ENCODE measurements at places on chromosomes 3 and 15. TPM values are rescaled to one million over a fixed set of nuclear protein-coding genes. Genes with fewer than 3 reads are reported as not detected.

DNA sequence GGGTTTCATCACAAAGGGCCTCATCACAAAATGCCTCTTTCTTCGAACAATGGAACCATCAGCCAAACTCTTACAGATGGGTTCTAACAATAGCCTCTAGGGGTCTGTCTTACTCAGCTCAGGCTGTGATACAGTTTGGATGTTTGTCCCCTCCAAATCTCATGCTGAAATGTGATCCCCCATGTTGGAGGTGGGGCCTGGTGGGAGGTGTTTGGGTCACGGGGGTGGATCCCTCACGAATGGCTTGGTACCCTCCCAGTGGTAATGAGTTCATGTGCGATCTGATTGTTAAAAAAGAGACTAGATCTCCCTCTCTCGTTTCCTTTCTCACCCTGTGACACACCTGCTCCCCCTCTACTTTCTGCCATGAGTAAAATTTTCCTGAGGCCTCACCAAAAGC, 47.9 kb upstream of the LIPC start:
- DNase-seq, result no peak

DNA sequence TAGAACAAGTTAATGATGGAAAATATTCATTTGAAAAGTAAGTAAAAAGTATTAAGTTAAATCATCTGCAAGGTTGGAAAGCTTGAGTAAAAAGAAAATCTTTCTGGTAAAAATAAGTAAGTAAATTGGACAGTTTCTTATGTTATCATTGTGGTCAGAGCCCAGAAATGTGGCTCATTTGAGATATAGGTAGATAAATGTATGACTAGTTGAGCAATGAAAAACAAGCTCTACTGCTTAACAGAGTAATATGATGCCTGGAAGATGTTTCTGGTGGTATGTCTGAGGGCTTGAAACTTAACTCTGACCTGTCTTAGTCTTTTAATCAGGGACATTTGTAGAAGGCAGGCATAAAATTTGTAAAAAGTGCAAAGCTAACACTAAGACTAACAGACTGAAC, 444.0 kb downstream of the MFSD1 start:
- no peak for DNase-seq

DNA sequence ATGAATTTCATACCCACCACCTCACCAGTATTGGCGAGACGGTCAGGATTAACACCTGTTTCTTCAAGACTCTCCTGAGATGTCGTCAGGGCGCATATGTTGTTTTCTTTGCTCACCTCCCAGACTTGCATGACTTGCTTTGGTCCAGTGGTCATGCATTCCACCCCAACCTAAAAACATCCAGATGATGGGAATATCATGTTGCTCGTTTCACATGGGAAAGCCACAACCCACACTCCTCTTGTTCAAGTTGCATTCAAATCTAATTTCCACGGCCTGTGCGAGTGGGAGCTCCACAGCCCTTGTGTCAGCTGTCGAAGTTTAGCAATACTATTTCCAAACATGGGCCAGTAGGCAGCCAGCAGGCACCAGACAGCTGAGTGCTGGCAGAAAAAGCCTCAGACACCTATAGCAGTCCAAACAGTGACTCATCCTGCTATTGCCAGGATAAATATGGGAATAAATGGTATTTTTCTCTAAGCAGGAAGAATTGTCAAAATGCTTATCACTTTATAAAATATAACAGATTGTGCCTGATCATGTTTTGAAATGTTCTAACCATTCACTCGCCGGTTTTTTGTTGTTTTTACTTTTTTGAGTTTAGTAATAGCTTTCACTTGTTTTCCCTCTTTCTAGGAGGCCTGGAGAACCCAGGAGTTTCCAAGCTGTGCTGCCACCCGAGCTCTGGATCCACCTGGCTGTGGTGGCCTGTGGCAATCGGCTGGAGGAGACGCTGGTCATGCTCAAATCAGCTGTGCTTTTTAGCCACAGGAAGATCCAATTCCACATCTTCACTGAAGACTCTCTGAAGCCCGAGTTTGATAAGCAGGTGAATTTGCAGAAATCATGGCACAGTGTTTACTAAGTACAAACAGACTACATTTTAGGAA, 20.1 kb downstream of the GXYLT2 start:
- peak; percentile 56 for DNase-seq

GRCh38 chr15:88695691-88696251, 57.0 kb downstream of the ISG20 start:
- DNase-seq, result no peak

DNA sequence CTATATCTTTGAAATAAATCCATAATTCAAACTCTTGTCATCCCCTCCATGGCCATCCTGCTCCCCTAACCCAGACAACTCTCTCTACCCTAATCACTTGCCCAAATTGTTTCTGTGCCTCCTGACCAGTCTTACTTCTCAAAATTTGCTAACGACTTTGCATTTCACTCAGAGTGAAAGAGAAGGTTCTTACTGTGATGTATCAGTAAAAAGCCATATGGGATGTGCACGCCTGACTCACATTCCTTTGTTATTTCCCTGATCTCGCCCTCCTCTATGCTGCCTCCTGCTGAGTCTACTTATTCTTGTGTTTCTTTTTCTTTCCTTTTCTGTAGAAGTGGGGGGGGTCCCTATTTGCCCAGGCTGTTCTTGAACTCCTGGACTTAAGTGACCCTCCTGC, 487.2 kb upstream of the FRG2C start:
- no peak for DNase-seq

DNA sequence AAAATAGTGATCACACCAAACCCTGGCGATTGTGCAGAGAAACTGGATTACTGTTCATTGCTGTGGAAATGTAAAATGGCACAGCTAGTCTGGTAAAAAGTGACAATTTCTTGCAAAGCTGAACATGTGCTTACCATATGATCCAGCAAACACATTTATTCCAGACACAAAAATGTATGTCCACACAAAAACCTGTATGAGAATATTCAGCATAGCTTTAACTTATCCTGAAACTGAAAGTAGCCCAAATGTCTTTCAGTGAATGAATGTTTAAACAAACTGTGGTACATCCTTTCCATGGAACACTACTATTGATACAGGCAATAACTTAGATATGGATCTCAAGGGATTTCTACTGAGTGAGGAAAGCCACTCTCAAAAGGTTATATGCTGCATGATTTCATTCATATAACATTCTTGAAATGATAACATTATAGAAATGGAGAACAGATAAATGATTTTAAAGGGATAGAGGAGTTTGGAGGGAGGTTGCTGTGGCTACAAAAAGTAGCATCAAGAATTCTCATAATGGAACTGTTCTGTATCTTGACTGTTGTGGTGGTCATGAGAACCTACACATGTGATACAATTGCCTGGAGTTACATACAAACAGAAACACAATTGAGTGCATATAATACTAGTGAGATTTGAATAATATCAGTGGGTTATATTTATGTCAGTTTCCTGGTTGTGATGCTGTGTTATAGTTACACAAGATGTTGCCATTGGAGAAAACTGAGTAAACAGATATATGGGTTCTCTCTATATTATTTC, 70.7 kb upstream of the DPH6 start:
- DNase-seq, result no peak

GRCh38 chr3:30225021-30225420, 381.4 kb upstream of the TGFBR2 start:
- DNase-seq, result no peak

- peak; percentile 49 for DNase-seq
These were observed 119.8 kb downstream of the ADCY5 start for GRCh38 chr3:123328851-123329635.

DNA sequence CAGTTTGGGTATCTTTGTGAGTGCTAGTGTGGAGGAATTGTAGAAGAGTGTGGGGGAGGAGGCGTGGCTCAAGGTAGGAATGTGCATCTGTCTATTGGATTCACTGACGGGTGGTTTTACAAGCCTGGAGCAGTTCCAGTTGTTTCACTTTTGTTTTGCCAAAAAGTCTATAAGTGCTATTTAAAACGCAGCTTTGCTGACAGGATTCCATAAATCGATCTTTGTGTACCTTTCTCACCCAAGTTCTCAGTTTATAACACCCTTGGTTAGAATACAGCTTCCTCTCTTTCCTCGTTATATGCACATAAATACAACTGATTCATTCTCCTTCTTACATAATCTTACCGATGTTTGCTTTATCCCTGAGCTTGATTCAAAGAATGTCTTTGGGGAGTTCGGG, 123.2 kb upstream of the UBE2E2 start:
- peak; percentile 21 for DNase-seq

DNA sequence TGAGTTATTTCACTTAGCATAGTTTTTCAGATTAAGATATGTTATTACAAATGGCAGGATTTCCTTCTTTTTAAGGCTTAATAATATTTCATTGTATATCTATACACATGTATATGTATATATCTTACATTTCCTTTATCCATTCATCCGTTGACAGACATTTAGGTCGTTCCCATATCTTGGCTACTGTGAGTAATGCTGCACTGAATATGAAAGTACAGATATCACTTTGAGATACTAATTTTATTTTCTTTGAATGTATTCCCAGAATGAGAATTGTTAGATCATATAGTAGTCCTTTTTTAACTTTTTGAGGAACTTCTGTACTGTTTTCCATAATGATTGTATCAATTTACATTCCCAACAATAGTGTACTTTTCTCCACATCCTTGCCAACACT, 270.4 kb downstream of the NAALADL2 start:
- DNase-seq, result no peak

GRCh38 chr3:15647611-15648167, 46.1 kb downstream of the BTD start:
- no peak for DNase-seq

- DNase-seq, result no peak
These were observed 12.8 kb upstream of the SH3BP5 start for GRCh38 chr3:15345066-15345607.

GRCh38 chr3:62602129-62602770, 228.9 kb upstream of the FEZF2 start:
- DNase-seq, result no peak

DNA sequence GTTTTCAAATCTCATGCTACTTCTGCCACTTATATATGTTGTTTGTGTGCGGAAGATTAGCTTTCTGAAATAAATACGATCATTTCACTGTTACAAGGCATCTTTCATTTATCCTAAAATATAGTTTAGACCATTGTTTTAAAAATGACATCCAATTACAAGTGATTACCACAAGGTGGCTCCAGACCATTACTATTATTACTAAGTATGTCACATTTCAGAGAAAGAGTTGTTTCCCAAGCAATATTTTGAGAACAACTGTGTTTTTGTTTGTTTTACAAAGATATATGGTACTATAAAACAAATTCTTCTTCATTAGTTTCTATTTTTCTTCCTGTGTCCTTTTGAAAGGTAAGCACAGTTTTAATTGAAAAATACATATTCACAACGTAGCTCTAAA, 136.0 kb upstream of the RAP2B start:
- no peak for DNase-seq

GRCh38 chr3:101128786-101129185, 135.6 kb upstream of the ABI3BP start:
- DNase-seq, result no peak

DNA sequence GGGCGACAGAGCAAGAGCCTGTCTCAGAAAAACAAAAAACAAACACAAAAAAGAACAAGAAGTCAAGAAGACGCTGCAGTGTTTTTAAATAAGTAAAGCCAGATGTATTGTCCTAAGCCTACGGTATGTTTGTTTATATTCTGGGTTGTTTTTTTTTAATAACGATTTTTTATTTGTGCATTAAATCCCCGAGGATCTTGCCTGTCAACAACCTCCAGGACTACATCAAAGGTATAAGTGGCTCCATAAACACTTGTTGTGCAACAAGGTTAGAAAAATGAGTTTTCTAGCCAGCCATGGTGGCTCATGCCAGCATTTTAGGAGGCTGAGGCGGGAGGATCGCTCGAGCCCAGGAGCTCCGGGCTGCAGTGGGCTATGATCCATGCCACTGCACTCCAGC, 26.1 kb downstream of the ITGB5 start:
- no peak for DNase-seq

GRCh38 chr15:22866079-22866478, 27.6 kb downstream of the NIPA2 start:
- DNase-seq, result no peak

DNA sequence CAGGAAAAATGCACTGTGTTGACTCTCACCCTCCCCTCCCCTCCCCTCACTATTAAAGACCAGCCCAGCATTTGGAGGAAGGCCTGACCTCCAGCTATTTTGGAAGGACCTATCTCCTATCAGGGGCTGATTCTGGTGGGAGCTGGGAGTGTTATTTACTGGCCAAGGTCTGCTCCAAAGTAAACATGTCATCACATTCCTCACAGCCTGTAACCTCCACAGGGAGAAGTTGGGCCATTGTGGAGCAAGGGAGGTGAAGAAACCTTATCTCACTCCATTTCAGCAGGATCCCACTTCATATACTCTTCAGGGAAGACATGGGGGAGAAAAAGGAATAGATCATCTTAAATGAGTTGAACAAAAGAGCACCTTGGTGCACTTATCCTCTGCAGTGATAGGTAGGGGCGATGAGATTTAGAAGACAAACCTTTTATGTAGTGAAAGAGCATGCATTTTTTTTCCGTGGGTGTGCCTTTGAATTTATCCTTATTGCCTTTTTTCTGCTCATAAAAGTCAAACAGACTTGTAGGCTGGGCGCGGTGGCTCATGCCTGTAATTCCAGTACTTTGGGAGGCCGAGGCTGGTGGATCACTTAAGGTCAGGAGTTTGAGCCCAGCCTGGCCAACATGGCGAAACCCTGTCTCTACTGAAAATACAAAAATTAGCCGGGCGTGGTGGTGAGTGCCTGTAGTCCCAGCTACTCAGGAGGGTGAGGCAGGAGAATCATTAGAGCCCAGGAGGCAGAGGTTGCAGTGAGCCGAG, 15.6 kb upstream of the FLNB start:
- no peak for DNase-seq

GRCh38 chr3:114856835-114857234, 290.3 kb downstream of the ZBTB20 start:
- DNase-seq, result no peak

GRCh38 chr3:128297401-128298138, 144.3 kb downstream of the EEFSEC start:
- DNase-seq, result no peak

Gene SRGAP3
- total RNA-seq, result 1.8 TPM

Gene DGKG
- total RNA-seq, result 16.4 TPM

Gene KNG1
- total RNA-seq, result not detected

Gene LSAMP
- not detected for total RNA-seq

Gene GLDN
- total RNA-seq, result not detected

Gene P2RY12
- not detected for total RNA-seq

Gene CNTN3
- not detected for total RNA-seq

Measured in Caki2 (cell line).